ENCODE measurements at places on chromosomes 12 and 14.
A peak's percentile ranks its signal among the peaks of the same experiment; 100 is the strongest.

DNA sequence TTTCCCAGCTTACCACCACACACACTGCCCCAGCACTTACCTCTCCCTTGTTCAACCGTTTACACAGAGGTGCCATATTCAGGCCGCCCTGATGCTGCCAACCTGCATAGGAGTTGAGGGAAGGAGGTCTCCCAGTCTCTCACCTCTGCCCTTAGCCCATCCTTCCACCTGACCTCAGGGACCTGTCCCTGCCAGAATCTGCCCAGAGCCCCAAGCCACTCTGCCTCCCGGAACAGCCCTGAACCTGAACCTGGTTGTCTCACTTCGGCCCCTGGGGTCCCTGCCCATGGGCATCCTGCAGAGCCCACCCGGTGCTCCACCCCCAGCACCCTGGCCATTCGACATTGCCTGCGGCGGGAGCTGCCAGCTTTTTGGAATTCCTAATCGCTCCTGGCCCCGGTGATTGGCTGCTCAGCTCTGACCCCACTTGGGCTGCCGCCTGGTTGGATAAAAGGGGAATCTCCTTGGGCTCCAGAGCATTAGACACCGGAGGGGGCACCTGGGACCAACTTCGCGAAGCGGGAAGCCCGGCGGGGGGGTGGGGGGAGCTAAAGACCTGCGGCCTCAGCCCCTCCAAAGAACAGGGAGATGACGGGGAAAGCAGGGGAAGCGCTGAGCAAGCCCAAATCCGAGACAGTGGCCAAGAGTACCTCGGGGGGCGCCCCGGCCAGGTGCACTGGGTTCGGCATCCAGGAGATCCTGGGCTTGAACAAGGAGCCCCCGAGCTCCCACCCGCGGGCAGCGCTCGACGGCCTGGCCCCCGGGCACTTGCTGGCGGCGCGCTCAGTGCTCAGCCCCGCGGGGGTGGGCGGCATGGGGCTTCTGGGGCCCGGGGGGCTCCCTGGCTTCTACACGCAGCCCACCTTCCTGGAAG, at the start of gene VSX2:
Gene VSX2 (plus strand): TSS at position 476 of the 874 bp plus-strand sequence. CDS start 113 bp downstream, at position 589.
- no peak for DNase-seq

GRCh38 chr14:38948576-38948975, 154.5 kb downstream of the SEC23A start:
- no peak for DNase-seq

- DNase-seq: no peak
Measured at GRCh38 chr14:52977798-52978197, 26.9 kb upstream of the FERMT2 start.

- no peak for DNase-seq
Measured at GRCh38 chr12:71708658-71709057, 22.8 kb downstream of the TMEM19 start.

GRCh38 chr14:68669111-68669511, 123.8 kb downstream of the ZFP36L1 start:
- DNase-seq: no peak

DNA sequence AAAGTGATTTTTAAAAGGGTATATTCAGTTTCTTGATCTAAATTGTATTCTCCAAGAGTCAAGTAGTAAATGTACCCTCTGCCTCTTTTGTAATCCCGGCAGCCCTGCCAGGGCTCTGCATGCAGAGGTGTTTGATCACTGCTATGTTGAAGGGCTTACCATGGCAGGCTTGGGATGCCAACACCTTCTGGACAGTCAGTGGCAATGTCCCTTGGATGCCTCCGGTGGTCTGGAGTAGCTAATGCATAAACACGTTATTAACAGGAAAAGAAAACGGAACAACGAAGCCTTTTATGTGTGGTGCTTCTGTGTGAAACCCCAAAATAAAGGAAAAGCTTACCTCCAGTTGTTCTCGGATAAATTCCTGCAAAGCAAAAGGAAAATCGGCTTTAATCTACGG, 19.9 kb downstream of the EIF2B2 start:
- DNase-seq: no peak

- no peak for DNase-seq
Measured at GRCh38 chr14:51318813-51319597, 79.0 kb downstream of the TMX1 start.

GRCh38 chr12:120056739-120057138, 59.8 kb downstream of the RAB35 start:
- DNase-seq: no peak

DNA sequence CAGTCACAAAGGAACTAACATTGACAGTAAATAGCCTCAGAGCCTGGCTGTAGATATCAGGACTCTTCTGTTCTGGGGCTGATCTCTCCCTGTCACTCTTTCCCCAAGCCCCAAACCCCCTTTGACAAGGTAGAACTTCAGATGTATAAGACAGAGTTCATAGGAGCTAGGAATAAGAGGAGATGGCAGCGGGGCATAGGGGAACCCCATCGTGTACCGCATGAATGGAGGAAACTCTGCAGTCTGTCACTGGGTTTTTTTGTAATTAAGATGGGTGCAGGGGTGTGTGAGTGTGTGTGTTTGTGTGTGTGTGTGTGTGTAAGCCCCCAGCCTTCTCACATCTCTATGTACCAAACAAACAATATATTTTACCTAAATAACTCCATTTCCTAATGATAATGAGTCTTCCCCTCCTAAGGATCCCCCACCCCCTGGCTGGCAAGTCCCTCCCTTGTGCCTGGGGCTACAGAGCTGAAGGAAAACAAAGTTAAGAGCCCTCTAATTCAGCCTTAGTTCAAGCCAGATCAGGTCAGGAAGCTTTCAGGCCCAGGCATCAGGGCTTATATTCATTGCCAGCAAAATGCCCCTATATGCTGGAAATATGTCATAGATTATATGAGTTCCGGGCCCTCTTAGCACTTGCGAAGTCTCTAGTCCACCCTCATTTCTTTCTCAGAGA, 9.1 kb upstream of the HOXC4 start:
- DNase-seq: no peak

- no peak for DNase-seq
Measured at GRCh38 chr14:37483672-37484071, 111.4 kb downstream of the FOXA1 start.

DNA sequence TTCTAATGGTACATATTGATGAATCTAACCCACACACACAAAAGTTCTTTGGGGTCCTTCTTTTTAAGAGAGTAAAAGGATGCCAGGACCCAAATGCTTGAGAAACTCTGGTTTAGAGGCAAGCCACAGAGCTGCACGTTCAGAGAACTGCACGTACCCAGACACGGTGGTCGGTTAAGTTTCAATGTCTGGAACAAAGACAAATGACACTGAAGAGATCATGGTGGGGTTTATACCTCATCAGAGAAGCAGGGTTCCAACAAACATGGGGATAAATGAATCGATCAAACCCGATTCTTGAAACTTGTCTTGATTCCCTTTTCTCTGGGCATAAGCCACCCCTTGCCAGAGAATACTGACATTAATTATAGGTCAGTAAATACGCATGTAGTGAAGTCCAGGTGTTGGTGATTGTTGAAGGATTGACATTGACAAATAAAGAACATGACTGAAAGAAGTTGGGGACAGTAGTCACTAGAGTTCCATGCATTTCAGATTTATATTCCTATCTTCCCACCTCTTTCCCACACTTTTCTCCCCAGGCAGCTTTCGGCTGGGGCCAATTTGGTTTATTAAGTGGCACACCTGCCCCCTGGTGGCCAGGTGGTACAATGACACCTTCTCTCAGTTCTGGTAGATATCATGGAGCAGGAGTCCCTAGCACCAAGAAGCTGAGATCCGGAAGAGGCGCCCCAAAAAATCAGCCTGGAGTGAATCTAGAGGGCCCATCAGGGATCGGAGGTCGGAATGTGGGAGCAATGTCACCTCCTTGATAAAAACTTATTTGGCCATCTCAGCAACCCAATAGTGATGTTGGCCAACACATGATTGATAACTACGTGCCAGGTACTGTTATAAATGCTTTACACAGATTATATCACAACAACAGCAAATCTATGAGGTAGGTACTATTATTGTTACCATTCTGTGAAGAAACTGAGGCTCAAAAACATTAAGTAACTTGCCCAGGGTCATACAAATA, 17.8 kb upstream of the HDAC7 start:
- DNase-seq: peak; percentile 47

DNA sequence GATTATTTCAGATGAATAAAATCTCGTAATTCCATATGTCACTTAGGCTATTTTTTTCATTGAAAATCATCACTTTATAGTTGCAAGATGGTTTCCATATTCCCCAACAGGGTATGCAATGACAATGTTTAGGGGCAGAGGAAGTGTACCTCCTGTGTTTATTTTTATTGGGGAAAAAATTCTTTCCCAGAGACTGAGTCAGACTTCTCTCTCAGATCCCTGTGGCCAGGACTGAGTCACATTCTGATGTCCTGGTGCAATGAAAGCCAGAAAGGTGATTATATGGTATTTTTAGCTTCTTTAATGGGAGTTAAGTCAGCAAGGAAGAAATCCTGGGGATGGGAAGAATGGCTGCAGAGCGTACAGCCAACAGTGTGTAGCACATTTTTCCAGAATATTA, 196.9 kb upstream of the ALG10 start:
- DNase-seq: no peak

- no peak for DNase-seq
Measured at GRCh38 chr12:31460024-31460423, 130.9 kb downstream of the DENND5B start.

- no peak for DNase-seq
Measured at GRCh38 chr12:71548893-71549292, 109.3 kb downstream of the LGR5 start.

GRCh38 chr12:113764661-113765060, 201.5 kb downstream of the RBM19 start:
- DNase-seq: no peak

- no peak for DNase-seq
Measured at GRCh38 chr14:70358631-70359030, 852 bp downstream of the COX16 start.

DNA sequence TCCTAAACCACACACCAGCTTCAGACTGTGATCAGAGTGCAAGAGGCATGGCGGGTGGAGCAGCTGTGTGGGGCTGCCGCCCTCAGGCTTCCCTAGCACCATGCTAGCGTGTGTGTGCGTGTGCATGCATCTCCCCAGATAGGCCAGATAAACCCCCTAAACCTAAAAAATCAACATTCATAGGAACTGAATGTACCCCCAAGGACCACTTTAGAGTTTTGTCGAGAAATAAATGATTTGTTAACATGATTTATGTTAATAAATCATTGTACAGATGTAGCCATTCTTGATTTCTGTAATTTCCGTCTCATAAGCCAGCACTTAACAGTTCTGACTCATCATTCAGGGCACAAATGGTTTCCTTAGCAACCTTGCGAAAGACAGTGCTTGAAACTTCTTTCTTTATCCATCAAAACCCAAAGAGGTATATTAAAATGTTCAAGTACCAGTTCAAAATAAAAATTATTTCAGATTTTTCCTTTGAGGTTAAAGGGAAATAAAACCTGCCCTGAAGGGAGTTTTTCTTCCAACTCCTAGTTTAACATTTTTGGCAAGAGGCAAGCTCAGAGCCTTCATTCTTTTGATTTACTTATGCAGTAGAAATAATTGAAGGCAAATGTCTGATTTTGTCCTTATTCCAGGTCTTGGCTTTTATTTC, 206.2 kb upstream of the RGS6 start:
- DNase-seq: no peak

GRCh38 chr14:74134484-74134883, 49.7 kb downstream of the LIN52 start:
- DNase-seq: no peak

GRCh38 chr12:106715582-106715981, 58.9 kb upstream of the RIC8B start:
- DNase-seq: no peak

DNA sequence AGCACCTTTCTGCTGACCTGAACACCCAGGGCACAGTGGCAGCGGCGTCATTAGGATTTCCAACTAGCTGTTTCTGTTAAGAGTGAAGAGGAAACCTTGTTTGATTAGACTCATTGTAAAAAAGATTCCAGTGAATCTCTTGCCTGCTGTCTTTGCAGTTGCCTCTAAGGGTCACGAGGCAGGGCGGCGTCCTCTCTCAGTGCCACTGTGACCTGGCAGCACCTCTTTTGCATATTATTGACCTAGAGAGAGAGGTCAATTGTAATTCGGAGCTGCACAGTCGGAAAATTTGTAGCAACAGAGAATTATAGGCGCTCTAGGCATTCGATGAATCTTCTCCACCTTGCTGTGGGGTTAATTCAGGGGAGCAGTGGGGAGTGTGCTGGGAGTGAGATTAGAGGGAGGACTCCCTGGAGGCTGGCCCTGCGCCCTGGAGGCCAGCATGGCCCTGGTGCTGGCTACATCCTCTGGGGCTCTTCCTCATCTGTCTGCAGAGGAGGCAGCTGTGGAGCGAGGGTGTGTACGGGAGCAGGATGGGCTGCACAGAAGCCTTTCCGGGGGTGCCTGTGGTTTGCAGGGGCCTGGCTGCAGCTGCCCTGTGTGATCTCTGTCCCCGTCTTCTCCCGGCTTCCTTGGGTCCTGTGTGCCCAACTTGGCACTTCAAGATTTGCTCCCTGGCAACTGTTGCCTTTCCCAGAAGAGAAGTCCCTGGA, 14.3 kb downstream of the PACS2 start:
- no peak for DNase-seq

- no peak for DNase-seq
Measured at GRCh38 chr14:105201925-105202513, 20.9 kb upstream of the NUDT14 start.

DNA sequence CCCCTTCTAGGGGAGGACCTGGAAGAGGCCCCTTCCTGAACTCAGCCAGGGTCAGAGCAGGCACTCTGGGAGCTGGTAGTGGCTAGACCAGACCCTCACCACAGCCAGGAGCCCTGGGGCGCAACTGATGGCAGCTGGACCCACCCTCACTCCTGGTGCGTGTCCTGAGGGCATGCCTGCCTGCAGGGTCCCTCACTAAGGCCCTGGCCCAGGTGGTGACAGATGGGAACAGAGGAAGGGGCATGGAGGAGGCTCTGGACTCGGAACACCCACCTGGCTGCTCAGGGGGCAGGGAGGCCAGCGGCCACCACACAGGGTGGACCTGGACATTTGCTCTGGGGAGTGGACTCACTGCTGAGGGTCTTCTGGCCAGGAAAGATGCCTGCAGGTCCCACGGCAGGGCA, 342.2 kb upstream of the SFSWAP start:
- no peak for DNase-seq

DNA sequence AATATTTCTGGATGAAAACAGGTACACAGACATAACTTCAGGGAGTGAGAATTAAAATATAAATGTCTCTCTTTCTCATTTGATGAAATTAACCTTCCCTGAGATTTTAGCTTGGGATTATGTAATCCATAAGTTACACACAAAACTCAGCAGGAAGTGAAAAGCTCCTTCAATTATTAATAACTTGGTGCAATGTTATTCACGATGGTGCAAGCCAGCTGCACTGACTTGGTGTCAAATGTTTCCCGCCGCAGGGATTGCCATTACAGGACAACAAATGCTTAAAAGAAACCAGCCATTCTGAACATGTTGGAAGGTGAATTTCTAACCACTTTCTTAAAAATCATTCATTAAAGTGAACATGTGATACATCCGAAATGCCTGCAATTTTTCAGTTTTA, 250.4 kb downstream of the FOXN3 start:
- no peak for DNase-seq

GRCh38 chr12:98618952-98619351, 25.5 kb downstream of the SLC25A3 start:
- DNase-seq: no peak
